Tibial nerve (tissue), 4 donors: ENCODE measurements at places on chromosomes 12 and 14.

- H3K27me3 ChIP-seq, result no peaks in the 10 kb centered on the region
- H3K4me1 ChIP-seq, result no peaks in the 10 kb centered on the region
- no peaks in the 10 kb centered on the region for H3K36me3 ChIP-seq
- H3K27ac ChIP-seq, result no peak overlapping the region
These were observed 14.2 kb downstream of the CEP128 start for GRCh38 chr14:80927083-80927989.

DNA sequence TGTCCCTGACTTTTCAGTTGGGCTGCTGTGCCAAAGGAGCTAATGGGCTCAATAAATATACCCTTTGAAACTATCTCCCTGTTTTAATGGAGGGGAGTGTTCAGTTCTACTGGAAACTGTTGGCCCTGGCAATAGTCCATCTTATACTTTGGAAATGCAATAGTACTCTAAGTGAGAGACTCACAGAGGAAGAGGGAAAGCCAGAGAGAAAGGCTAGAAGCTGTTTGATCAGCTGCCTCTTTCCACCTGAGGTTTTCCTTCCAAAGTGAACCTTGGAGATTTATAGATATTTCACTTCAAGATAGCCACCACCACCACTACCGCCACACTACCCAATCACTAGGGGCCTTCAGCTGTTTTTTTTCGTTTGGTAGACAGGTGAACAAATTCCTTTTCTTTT is 93.6 kb upstream of the CCDC91 start:
- H3K4me1 ChIP-seq, result no peaks in the 10 kb centered on the region
- DNase-seq, result no peak
- no peak overlapping the region for H3K4me3 ChIP-seq
- H3K27me3 ChIP-seq, result no peaks in the 10 kb centered on the region

- peak overlapping the region; percentile 71 for H3K4me3 ChIP-seq
- peak overlapping the region; percentile 96 for H3K27ac ChIP-seq
- H3K27me3 ChIP-seq, result peaks cover 56% of the 10 kb centered on the region
- H3K36me3 ChIP-seq, result peaks cover 10% of the 10 kb centered on the region
- no peak for DNase-seq
These were observed 300 bp upstream of the CCND2 start for GRCh38 chr12:4273273-4273651.

- no peak overlapping the region for H3K4me3 ChIP-seq
- DNase-seq, result no peak
- no peaks in the 10 kb centered on the region for H3K36me3 ChIP-seq
- no peaks in the 10 kb centered on the region for H3K4me1 ChIP-seq
- H3K27me3 ChIP-seq, result no peaks in the 10 kb centered on the region
These were observed 244.0 kb downstream of the SNAPC1 start for GRCh38 chr14:62006116-62006731.

- no peaks in the 10 kb centered on the region for H3K27me3 ChIP-seq
- peaks cover 62% of the 10 kb centered on the region for H3K4me1 ChIP-seq
- peak overlapping the region; percentile 100 for H3K27ac ChIP-seq
- DNase-seq, result peak; percentile 55
These were observed 11.9 kb downstream of the RARG start for GRCh38 chr12:53219956-53220693.

DNA sequence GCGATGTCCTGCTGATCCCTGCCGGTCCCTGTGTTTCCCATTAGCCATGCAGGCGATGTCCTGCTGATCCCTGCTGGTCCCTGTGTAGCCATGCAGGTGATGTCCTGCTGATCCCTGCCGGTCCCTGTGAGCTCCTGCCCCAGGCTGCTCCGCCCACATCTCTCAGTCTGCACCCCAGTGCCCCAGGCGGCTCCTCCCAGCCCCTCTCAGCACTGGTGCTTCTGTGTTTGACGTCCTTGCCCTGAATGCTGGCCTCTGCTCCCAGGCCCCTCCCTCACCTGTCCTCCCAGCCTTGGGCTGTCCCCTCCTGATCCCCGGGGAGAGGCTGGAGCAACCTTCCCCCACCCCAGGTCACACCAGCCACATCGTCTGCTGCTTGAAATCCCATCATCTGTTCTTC is 41.4 kb upstream of the TEX22 start:
- no peak overlapping the region for H3K4me3 ChIP-seq
- no peak for DNase-seq
- no peaks in the 10 kb centered on the region for H3K36me3 ChIP-seq
- no peaks in the 10 kb centered on the region for H3K27me3 ChIP-seq
- H3K27ac ChIP-seq, result no peak overlapping the region

DNA sequence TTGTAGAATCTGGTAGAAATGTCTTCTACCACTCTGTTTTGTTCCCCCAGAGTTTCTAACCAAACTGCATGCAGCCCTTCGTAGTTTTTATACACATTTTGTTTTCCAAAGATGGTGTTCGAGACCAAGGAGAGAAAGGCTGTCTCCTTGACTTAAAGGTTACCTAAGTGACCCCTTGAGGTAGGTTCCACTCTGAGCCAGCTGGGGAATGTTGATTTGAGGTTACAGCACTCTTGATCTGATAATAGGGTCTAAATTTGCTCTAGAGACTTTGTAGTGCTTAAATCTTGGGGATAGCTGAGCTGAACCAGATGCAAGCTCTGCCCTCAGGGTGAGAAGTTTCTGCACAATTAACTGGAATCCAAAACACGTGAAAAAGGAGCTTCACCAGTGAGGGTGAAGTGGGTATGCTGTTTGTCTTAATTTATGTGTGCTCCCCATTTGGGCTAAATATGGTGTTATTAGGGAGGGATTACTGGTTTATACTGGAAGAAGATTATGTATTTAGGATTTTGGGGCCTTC is 3.1 kb downstream of the TMBIM6 start:
- H3K27ac ChIP-seq, result no peak overlapping the region
- H3K4me3 ChIP-seq, result no peak overlapping the region
- DNase-seq, result no peak
- no peaks in the 10 kb centered on the region for H3K27me3 ChIP-seq
- no peaks in the 10 kb centered on the region for H3K4me1 ChIP-seq
- H3K36me3 ChIP-seq, result no peaks in the 10 kb centered on the region

DNA sequence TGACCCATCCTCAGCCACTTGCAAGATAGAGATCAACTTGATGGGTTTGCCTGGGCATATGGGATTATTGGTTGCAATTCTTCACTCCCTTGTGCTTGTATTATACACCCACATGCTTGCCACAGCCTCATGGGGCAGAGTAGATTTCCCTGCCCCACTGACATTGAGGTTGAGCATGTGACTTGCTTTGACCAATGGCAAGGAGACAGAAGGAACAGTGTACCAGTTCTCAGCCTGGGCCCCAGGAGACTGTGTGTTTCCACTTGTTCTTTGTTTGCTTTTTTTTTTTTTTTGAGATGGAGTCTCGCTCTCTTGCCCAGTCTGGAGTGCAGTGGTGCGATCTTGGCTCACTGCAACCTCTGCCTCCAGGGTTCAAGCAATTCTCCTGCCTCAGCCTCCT is 31.8 kb downstream of the CALM1 start:
- no peak overlapping the region for H3K4me3 ChIP-seq
- no peaks in the 10 kb centered on the region for H3K36me3 ChIP-seq
- H3K27me3 ChIP-seq, result no peaks in the 10 kb centered on the region

DNA sequence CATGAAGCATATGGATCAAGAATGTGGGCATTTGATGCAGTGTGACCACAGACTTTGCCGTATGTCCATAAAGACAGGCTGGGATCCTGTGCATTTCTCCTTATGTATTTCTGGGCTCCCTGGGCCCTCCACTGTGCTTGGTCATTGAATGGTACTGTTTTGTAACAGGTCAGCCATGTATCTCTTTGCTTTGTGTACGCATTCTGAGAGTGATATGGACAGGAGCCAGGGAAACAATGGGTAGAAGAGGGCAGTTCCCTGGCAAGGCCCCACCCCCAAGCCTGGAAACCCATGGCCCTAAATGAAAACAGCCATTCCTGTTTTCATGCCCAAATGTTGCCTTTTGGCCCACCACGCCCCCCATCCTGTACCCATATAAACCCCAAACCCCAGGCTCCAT is 15.2 kb upstream of the FBXO34 start:
- H3K36me3 ChIP-seq, result no peaks in the 10 kb centered on the region
- no peak overlapping the region for H3K4me3 ChIP-seq
- H3K4me1 ChIP-seq, result no peaks in the 10 kb centered on the region
- H3K27ac ChIP-seq, result no peak overlapping the region
- DNase-seq, result no peak

DNA sequence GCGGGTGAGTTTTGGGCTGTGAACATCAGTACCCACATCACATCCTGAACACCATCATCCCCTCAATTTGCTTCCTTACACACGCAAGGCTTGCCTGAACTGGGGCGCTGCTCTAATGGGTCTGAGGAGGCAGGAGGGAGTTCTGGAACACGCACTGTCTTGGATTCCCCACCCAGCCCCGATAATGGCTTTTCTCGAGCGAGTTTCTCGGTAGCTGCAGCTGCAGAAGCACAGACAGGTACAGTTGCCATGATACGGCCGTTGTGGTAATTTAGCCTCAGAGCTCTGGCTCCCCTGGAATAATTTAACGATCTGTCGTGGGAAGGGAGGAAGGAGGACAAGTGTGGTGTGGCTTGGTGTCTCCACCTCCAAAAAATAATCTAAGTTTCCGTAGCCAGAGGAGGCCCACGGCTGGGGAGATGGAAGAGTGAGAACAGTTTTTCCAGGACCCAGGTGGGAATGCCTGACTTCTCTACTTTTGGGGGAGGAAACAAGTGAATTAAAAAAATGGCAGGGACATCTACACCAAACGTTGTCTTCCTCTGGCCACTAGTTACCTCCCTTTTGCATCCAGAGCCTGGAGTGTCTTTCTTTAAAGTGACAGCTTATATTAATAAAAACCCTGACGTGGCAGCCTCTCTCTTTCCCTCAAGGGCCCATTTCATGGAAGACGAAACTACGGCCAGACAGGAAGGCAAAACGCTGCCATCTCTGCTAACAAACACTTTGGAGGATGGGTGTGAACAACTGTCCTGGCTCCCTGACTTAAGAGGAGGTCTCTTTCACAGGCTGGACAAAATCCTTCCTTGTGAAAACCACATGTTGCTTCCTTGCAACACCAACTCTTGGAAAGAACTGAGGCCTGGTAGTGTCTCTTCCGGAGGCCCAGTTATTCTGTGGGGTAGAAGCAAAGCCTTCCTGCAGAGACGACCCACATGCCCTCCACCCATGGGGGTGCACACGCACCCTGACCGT is 84.8 kb downstream of the RBM19 start:
- DNase-seq, result no peak
- H3K27me3 ChIP-seq, result no peaks in the 10 kb centered on the region
- no peak overlapping the region for H3K4me3 ChIP-seq
- no peaks in the 10 kb centered on the region for H3K4me1 ChIP-seq
- H3K27ac ChIP-seq, result no peak overlapping the region

- no peaks in the 10 kb centered on the region for H3K36me3 ChIP-seq
- no peak for DNase-seq
- H3K4me3 ChIP-seq, result peak overlapping the region; percentile 30
- H3K4me1 ChIP-seq, result peaks cover 68% of the 10 kb centered on the region
- H3K27ac ChIP-seq, result peak overlapping the region; percentile 99
These were observed 4.0 kb upstream of the IRF2BPL start for GRCh38 chr14:77032491-77032843.

DNA sequence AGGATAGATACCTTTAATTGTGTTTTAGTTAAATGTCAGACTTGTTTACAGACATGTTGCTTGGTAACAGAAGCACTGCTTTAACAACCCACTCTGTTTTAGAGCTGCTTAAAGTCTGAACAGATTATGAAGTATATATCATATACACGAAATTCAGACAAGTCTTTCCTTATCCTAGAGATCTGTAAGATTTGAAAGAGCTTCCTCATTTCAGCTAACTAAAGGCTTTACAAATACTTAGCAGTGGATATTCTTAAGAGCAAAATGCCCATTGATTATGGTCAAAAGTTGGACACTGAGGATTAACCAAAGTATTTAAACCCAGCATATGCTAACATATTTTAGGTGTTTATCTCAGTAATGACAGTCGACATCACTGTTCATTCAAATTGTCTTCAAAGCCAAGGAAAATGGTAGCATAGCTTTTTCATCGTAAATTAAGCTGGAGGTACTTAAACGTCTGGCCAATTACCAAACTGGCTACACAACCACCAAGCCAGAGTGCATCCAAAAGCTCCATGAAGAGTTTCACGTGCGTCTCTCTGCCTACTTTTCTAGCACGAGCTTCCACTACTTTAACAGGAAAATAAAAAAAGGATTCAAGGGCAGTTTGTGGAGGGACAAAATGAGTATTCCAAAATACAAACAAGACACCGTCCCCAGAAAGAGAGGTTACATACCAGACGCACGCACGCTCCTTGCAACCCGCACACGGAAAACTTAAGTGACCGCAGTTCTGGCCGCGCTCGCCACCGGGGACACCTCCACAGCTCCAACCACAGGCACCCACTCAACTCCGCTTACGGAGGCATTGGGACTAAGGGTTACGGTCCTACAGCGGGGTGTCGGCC is 565 bp downstream of the CEP83 start:
- H3K27me3 ChIP-seq, result no peaks in the 10 kb centered on the region
- H3K27ac ChIP-seq, result peak overlapping the region; percentile 86
- H3K4me1 ChIP-seq, result peaks cover 23% of the 10 kb centered on the region

DNA sequence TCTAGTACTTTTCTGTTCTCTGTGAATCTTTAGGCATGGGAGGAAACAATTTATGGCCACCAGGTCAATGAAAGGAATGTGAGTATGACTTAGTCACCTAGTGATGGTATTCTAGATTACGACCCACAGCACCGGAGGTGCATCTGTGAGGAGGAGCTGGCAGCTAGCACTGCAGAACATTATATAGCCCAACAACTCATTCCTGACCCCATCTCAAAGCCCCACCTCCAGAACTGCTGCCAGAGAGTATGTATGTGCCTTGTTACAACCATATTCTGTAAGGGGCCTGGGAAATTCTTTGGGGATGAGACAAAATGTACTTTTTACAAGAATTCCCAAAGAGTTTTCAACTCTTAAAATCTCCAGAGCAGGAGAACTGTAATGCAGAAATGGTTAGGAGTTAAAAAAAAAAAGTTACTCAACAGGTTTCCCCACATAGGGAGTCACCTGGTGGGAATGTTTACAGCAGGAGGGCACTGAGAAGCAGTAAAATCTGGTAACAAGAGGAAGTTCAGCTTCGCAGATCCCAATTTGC is 34.9 kb upstream of the CERS5 start:
- H3K36me3 ChIP-seq, result no peaks in the 10 kb centered on the region
- H3K4me1 ChIP-seq, result no peaks in the 10 kb centered on the region
- H3K27ac ChIP-seq, result no peak overlapping the region
- no peaks in the 10 kb centered on the region for H3K27me3 ChIP-seq

DNA sequence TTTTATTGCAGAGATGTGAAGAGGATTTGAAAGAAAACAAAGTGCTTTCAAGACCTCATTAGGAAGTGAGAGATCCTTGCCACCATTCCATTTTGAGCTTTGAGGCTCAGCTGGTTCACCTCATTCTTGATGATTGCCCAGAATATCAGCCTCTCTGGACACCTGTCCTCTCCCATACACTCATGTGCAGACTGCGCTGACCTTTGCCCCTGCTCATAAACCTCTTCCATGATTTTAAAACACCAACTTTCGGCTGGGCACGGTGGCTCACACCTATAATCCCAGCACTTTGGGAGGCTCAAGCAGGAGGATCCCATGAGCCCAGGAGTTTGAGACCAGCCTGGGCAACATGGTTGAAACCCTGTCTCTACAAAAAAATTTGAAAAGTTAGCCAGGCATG is 8.9 kb downstream of the COX14 start:
- no peak overlapping the region for H3K27ac ChIP-seq
- H3K4me3 ChIP-seq, result no peak overlapping the region
- H3K36me3 ChIP-seq, result peaks cover 6% of the 10 kb centered on the region
- H3K27me3 ChIP-seq, result no peaks in the 10 kb centered on the region
- H3K4me1 ChIP-seq, result no peaks in the 10 kb centered on the region

GRCh38 chr12:111642681-111643426 is 42.9 kb downstream of the BRAP start:
- no peak overlapping the region for H3K27ac ChIP-seq
- no peaks in the 10 kb centered on the region for H3K36me3 ChIP-seq
- no peak overlapping the region for H3K4me3 ChIP-seq
- no peak for DNase-seq

- H3K4me3 ChIP-seq, result no peak overlapping the region
- no peaks in the 10 kb centered on the region for H3K27me3 ChIP-seq
- H3K27ac ChIP-seq, result peak overlapping the region; percentile 59
- no peak for DNase-seq
These were observed 9.0 kb downstream of the ACTN1 start for GRCh38 chr14:68970038-68970612.
